ENCODE measurements at places on chromosomes 13 and 19.

DNA sequence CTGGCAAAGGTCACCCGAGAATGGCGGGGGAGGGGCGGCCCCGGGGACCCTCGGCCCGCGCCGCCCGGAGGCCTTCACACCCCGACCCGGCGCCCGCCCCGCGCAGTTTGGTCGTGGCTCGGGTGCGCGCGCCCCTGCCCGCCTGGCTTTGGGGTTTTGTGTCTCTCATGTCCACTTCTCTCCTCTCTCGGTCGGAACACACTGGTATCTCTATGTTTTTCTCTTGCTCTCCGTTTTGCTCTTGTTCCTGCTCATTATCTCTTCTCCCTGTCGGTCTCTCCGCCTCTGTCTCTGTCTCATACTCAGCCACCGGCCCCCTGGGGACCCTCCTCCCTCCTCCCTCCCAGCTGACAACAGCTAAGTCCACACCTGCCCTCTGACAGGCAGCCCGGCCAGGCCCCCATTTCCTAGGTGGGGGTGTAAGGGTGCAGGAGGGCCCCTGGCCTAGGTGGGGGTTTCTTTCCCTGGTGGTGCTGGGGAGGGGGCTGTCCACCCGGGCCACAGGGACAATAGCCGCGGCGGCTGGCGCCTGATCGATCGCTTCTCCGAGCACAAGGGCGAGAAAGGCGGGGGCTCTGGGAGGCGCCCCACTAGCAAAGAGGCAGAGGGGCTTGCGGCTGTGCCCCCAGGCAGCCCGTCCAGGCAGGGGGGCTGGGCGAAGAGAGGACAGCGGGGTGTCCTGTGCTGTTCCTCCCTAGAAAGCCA lies 2.3 kb downstream of the ONECUT3 start:
- DNase-seq: no peak

- no peak for DNase-seq
These were observed 4.6 kb downstream of the AXL start for GRCh38 chr19:41223431-41224234.

- no peak for DNase-seq
These were observed 91.2 kb downstream of the ZNF254 start for GRCh38 chr19:24178207-24178606.

DNA sequence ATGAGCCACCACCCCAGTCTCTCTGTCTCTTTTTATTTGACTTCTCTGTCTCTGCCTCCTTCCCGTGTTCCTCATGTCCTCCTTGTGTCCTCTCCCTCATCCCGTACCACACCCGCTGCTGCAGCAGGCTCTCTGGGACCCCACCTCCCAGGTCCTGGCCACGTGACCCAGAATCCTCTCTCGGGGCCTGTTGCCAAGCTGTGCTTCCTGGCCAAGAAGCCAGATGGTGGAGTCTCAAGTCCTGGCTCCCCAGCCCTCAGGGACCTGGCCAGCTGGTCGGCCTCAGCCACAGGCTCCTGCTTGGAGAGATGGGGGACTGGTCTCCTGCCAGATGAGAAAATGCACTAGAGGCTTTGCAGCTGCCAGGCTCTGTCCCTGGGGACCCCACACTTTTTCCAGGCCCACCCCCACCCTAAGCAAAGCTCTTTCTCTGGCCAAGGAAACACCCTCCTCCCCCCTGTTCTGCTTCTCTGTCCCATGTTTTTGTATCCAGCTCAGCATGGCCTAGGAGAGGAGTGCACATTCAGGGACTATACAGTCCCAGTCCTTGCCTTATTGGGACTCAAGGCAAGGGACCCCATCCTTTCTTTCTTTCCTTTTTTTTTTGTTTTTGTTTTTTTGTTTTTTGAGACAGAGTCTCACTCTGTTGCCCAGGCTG lies 34.3 kb upstream of the SHKBP1 start:
- DNase-seq: no peak

DNA sequence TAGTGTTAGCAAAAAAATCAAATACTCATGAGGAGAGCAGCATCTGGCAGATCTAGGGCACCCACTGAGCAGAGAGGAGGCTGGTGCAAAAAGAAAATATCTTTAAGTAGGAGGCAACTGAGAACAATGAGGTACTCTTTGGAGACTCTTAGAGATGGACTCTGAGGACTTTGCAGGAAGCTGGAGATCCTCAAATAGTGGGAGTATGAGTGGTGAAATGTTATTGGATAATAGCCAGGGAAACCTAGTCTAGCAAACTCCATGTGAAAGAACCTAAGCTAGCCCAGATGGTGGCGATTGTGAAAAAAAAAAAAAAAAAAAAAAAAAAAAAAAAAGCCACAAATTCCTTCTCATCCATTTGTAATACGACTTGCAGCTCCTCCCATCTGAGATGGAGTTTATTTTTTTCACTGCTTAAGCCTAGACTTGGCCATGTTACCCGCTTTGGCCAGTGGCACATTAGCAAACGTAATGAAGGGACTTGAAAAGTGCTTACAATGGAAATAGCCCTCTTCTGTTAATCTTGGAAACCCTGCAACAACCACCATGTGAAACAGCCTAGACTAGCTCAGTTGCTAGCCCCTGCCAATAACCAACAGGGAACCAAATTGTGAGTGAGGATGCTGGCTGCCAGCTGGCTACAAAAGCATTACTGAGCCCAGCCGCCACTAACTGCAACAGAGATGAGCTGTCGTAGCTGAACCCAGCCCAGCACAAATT lies 476.2 kb downstream of the KLF12 start:
- no peak for DNase-seq

DNA sequence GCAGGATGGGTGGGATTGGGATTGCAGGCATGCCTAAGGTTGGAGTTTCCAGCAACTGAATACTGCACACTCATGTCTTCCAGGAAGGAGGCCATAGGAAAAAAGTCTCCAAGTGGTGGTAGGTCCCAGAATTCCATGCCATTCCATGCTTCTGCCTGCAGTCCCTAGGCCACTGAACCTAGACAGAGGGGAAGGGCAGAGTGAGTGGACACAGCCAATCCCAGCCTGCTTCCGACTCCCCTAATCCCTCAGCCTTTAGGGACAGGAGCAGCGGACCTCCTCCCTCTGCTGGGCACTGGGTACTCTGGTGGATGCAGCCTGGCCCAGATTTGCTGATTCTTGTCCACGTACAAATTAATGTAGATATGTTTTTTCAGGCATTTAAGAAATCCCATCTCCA lies 17.0 kb downstream of the VSTM2B start:
- DNase-seq: no peak

DNA sequence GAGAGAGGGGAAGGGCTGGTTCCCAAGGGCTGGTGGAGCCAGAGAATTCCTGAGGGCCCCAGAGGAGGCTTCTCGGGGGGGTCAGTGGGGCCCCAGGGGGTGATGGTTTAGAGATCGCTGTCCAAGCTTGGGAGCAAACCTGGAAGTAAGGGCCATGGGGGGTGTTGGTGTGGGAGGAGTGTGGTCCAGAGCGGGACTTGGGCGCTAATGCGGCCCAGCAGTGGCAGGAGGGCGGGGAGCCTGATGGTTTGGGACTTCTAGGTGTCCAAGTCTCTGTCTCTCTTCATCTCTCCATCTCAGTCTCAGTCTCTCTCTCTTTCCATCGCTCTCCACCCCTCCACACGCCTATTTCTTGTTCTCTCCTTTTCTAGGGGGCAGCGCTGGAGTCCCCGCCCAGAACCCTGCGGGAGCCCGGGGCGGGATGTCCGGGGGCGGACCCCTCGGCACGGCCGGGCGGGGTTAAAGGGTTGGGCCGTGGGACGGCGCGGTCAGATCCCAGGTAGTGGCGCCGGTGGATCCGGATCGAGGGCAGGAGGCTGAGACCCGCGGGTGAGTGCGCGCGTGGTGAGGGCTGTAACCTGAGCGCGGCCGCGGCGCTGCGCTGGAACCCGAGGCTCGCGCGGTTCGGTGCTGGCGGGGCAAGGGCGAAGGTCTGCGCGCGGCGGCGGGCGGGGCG lies at the start of gene CYP4F22:
CYP4F22 (plus strand) TSS at position 491 of the 676 bp plus-strand sequence. CDS start 16,812 bp downstream, outside the sequence.
- no peak for DNase-seq

DNA sequence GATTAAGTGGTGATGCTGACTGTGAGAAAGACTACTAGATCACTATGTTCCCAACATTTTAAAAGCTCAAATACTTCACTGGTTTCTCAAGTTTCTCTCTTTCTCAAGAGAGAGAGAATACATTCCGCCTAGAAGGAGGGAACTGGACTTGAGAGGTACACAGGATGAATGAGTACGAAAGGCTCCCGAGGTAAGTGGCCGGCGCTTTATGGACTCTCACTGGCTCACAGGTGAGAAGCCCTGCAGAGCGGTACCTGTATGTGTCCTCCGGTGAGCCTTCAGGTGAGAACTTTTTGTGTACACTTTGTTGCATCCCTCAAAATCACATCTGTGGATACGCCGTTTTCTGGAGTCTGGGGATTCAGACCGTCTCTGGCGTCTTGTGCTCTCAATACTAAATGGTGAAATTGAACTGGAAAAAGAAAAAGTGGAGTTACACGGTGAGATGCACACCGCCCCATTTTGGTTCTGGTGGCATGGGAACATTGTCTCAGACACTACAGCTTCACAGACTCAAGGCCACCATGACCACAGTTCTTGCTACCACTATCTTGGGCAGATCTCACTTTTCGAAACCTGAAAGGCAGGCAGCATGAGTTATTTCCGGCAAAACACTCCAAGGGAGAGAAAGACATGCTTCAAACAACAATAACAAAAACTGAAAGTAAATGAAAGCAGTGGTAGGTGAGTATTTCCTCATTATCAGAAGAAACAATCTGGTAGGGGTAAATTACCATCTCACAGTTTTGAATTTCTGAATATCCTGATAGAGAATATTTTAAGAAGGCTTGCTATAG lies 418.9 kb downstream of the KLF12 start:
- DNase-seq: no peak

DNA sequence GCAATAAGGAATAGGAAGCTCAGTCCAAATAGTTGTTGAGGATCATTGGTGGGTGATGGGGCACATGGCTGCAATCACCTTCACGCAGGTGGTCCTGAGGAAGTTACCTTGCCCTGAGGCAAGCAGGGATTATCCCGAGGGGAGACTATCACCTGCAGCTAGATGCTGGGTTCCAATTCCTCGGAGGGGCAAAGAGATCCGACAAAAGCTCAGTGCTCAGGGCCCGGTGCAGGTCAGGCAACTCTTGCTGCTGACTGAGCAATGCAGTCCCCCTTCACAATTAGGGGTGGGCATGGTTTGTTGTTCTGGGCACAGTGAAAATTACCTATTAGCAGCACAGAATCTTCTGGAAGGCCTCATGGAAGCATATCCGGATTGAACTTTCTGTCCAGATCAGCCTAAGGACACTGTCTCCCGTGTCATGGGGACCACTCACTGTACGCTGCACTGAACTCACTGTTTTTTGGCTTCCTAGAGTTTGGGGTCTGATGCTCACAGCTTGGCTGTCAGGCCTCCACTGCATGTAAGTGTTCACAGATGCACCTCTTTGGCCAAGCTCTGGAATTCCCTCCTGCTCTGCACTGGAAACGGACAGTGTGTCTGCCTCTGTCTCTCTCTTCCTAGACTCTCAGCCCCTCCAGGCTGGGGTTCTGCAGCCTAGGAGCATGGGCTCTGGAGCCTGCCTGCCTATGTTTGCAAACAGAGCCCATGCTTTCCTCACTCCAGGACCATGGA lies 372.7 kb downstream of the ZNF536 start:
- DNase-seq: no peak

GRCh38 chr19:5148794-5149190 lies 179.9 kb downstream of the KDM4B start:
- no peak for DNase-seq

- peak; percentile 30 for DNase-seq
These were observed 763.1 kb upstream of the SLITRK1 start for GRCh38 chr13:84645196-84646012.

GRCh38 chr13:112738606-112739005 lies 48.8 kb downstream of the ATP11A start:
- DNase-seq: no peak

- no peak for DNase-seq
These were observed 134.8 kb downstream of the DCLK1 start for GRCh38 chr13:35996360-35996759.

GRCh38 chr13:102569488-102569887 lies 27.3 kb upstream of the TPP2 start:
- DNase-seq: no peak

DNA sequence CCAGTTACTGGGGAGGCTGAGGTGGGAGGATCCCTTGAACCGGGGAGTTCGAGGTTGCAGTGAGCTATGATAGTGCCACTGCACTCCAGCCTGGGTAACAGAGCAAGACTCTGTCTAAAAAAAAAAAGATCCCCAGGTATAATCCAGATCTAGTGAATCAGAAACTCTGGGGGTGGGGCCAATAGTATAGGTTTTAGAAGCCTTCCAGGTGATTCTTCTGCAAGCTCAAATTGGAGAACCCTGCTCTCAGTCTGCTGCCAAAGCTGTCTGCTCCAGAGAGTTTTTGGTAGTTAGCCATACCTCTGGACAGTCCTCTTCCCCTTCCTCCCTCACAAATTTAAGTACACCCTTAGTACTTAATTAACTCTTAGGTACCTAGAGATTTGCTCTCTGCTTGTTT lies 28.0 kb downstream of the SERP2 start:
- no peak for DNase-seq

DNA sequence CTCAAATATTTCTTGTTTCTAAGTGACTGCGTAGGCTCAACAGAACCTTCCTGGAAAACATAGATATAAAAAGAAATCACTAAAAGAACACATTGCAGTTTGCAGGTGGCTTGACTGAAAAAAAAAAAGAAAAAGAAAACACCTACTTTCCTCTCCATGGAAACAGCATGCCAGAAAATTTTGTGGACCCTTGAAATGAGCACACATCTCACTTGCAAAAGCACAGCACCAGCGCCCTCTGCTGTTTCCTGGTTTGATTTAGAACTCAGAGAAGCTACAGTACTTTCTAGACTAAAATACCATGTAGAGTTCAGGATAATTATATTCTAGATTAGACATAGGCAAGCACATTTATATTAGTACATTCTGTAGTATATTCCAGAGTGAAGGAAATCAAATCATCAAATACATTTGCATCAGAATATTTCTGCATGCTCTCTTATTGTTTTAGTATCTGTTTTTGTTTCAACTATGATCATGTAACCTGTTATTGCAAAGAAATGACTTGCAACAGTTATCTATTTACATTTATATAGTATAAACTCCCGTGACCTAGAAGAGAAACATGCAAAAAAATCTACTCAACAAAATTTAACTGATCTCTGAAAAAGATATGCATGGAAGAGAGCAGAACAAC lies 22.3 kb upstream of the XPO4 start:
- DNase-seq: peak; percentile 89

DNA sequence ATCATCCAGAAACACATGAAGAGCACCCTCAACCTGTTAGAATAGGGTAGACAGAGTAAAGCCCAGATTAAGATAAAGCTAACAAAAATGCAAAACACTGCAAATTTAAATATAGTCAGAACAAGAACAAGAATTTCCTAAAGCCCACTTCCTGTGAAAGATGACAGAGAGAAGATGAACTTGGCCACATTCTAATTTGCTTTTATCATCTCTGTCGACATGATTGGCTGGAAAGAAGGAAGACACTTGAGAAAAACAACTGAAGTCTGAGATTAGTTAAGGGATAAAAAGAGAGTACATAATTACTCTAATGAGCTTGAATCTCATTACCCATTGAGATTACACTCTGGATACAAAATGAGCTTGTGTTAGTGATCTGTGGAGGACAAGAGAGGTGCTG lies 537.6 kb downstream of the KLF5 start:
- DNase-seq: no peak

GRCh38 chr13:35600137-35600536 lies 123.6 kb upstream of the MAB21L1 start:
- no peak for DNase-seq

Data from SK-MEL-5 (cell line).